ENCODE measurements at places on chromosomes 6 and 20. TPM values are rescaled to one million over a fixed set of nuclear protein-coding genes. Genes with fewer than 3 reads are reported as not detected.
A peak's percentile ranks its signal among the peaks of the same experiment; 100 is the strongest.

DNA sequence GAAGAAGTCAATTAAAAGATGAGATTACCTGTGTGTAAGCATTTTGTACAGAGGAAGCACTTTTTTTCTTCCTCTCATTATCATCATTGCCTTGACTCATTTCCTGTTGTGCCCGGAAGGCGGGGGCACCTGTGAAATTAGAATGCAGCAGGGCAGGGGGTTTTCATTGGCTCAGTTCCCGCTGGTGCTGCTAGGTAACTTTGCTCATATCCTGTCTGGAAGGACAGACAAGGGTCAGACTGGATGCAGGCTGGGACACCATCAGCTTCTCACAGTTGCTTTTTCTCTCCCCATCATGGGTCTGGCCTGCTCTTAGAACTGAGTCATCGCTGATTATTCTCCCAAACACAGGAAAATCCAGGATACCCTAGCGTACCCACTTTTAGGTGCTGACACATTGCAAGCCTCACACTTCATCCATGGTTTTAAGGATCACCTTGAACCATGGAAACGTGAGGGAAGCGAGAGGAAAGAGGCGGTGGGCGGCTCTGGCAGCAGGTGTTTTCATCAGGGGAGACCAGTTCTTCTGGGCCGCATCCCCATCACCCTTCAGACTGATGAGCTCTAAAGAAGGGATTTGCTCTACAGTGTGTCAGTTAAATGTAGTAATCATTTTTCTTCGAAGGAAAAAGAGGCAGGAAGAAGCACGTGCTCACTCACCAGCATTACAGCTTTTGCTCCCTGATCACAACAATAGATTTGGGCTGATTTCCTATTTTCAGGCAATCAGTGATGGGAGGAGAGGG, 195.7 kb upstream of the SASH1 start:
- no peak for DNase-seq

DNA sequence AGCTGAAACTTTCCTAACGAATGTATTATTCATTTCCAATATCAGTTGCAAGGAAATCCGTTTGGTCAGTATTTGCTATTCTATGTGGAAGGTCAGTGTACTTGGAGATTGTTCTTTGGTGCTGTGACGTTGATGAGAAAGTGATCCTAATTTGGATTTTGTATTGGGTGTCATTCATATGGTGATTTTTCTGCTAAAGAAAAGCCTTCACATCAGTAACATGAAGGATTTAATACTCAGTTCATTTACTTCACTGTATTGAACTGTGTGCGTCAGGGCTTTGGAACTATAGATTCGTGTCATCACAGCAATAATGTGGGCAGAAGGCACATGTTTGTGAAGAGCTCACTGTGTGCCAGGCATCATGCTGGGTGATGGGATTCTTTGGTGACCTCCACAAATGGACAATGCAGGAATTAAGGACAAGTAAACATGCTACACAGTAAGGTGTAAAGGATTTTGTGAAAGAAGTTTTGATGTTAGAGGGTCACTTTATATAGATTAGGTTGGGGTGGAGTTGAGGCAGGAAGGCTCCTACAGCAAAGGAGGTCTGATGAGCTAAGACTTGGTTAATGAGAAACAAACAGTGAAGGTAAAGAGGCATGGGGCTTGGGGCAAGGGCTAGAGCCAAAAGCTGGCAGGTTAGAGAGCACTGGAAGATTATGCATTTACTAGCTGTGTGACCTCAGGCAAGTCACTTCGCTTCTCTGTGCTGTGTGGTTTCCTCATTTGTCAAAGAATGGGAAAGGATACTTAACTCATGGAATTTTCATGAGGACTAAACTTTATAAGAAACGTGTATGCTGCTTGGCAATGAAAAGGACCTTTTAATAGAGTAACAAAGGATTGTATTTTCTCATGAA, 12.1 kb downstream of the ARID1B start:
- no peak for DNase-seq

DNA sequence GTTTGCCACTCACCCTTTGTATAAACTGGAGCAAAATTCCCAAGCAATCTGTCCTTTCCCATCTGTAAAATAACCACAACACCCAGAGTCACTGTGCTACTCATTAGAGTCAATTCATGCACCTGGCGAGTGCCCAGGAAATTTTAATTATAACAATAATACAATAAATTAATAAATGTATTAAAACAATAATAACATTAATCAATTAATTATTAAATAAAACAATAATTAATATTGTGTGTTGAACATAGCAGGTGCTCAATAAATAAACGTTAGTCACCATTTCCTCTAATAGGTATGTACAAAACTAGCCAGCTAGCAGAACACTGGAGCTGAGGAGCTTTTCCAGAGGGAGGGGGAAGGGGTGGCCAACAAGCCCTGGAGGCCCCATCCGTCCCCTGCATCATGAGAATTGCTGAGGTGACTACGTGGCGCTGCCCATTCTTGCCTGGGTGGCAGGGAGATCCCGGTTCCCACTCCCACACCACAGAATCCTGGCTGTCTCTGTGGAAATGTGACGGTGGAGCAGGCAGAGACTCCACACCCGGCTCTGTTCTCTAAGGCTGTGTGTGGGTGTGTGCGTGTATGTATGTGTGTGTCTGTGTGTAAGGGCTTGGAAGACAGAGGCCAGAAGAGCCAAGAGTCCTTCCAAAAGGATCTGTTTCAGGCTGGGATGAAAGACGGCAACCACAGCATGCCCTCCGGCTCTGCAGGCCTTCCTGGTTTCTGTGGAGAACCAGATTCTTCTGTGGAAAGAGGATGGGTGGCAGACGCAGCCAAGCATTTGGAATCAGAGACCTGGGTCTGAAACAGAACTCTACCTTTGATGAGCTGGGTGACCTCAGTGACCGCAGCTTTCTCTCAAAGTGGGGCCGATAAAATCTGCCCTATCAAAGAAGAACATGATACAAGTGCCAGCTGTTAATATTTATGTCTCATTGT, 18.8 kb upstream of the EZR start:
- no peak for DNase-seq

DNA sequence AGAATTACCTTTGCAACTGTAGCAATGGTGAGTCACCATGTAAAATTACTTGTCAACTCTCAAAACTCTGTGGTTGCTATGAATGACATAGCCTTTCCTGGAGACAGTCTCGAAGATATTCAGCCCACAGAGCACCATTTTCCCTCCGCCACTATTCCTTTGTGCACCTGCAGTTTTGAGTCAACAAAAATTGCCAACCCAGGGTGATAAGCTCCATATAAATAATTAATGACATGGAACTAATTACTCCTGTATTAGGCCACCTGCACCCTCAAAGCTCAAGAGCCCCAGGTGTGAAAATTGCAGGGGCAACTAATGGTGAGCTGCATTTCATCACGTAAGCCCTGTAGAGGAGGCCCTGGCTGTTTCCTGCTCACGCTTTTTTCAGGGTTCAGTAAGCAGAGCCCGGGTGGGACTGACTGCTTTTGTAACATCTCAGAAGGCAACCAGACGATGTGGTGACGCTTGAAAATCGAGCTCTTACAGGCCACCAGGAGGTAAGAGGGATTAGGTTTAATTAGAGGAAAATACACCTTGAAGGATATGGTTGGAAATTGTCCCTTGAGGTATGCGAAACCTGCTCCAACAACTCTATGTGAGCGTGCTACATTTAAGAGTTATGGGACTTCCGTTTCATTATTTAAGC, 70.8 kb downstream of the BMP2 start:
- DNase-seq = no peak

- DNase-seq = no peak
Measured at GRCh38 chr20:17921774-17922173, 46.8 kb downstream of the SNX5 start.

DNA sequence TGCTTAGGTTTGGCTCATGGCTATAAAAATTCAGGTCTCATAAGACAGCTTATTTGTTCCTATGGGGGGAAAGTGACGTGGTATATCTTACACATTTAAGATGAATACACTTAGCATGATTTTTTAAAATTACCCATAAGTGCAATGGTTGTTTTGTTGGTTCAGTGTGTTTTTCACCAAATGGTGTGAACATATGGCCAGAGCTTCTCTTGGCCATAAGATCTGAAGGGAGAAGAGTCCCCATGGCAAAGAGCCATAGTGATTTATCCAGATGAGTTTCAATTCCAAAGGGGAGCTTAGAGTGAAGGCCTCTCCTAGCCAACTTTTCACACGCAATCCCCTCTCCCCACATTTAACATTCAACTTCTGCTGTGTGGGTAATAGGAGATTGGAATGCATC, 107.6 kb downstream of the TMEM242 start:
- no peak for DNase-seq

DNA sequence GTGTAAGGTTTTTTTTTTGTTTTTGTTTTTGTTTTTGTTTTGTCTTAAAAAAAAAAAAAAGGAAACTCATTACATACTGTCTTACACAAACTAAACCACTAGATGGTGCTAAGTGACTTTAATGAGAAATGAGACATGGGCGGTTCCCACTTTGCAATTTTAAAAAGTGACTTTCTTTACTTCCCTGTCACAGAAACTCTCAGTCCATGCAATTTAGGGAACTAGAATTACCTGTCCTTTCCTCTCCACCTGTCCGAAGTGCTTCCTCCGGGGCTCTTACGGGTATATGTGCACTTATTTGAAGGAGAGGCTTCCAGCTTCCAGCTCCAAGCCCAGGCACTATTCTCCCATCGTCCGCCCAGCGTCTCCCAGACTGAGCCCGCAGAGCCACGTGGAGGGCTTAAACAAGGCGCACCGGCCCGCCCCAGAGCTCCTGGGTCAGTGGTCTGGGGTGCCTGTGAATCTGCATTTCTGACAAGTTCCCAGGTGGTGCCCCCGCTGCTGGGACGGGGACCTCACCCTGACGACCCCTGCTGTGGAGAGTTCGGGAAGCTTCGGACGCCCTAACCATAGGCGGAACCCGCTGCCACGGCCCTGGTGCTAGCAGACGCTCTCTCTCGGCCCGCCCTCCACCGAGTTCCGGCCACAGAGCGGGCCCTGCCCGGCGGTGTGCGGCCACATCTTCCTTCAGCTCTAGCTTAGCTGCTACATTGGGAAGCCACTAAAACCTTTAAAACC, 26.1 kb downstream of the BFSP1 start:
- peak; percentile 54 for DNase-seq

GRCh38 chr20:61138566-61138965, 113.5 kb upstream of the CDH4 start:
- DNase-seq = no peak

DNA sequence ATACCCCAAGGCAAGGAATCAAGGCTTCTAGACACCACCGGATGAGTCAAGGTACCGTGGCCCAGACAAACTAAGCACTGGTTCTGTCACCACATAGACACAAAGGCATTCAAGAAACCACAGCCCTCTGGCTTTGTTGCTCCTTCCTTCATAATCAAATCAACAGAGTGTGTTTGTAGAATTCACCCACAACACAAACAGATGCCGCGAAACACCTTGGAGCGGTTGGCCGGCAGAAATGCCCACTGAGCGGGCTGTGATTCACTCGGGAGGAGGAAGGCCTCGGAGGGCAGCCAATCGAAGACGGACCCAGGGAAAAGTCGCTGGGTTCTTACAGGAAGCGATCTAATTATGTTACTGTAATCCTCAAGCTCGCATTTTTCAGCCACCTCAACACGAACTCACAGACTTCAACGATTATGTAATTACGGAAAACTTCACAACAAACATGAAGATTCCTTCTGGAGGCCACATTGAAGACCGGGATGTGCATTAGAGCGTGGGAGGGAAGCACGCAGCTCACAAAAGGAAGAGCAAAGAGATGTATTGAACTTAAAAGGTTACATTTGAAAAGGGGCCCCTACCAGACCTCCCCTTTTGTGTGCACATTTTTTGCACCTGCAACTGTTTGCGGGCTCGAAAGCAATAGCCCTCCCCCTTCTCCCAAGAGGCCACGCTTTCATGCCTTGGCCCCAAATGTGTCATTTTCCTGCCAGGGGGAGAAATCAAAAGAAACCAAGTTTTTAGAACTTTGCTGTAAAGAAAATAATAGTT, 184.7 kb upstream of the PREP start:
- DNase-seq = no peak

DNA sequence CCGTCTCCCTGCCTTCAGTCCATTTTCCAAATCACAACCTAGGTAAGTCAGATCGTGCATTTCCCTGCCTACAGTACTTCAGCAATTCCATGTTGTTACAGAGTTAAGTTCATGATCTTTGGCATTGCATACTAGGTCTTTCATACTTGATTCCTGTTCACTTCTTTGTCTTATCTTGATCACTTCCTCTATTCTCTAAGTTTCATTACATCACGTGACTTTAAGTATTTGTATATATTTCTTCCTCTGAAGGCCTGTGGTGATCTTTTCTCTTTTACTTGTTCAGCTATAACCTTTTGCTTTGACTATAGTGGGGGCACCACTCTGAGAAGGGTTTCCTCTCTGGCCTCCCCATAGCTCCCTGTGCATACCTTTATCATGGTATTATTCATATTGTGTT, 100.2 kb downstream of the TRMT11 start:
- no peak for DNase-seq

GRCh38 chr20:49326026-49326425, 48.2 kb upstream of the ZNFX1 start:
- no peak for DNase-seq

- no peak for DNase-seq
Measured at GRCh38 chr6:12485226-12485764, 195.1 kb downstream of the EDN1 start.

- no peak for DNase-seq
Measured at GRCh38 chr6:87784051-87784450, 82.0 kb upstream of the AKIRIN2 start.

GRCh38 chr6:142470421-142470820, 168.6 kb downstream of the ADGRG6 start:
- DNase-seq = no peak

The RSPH4A gene
- 0.23 TPM for polyA plus RNA-seq

The GPX5 gene
- polyA plus RNA-seq = not detected

The DPPA5 gene
- polyA plus RNA-seq = not detected

The DDX27 gene
- polyA plus RNA-seq = 13.9 TPM

The EDN1 gene
- polyA plus RNA-seq = 6.9 TPM

The C6orf52 gene
- polyA plus RNA-seq = 0.99 TPM

Data from heart left ventricle (tissue), 16 donors.